ENCODE measurements at places on chromosomes 2 and 18.
A peak's percentile ranks its signal among the peaks of the same experiment; 100 is the strongest.

DNA sequence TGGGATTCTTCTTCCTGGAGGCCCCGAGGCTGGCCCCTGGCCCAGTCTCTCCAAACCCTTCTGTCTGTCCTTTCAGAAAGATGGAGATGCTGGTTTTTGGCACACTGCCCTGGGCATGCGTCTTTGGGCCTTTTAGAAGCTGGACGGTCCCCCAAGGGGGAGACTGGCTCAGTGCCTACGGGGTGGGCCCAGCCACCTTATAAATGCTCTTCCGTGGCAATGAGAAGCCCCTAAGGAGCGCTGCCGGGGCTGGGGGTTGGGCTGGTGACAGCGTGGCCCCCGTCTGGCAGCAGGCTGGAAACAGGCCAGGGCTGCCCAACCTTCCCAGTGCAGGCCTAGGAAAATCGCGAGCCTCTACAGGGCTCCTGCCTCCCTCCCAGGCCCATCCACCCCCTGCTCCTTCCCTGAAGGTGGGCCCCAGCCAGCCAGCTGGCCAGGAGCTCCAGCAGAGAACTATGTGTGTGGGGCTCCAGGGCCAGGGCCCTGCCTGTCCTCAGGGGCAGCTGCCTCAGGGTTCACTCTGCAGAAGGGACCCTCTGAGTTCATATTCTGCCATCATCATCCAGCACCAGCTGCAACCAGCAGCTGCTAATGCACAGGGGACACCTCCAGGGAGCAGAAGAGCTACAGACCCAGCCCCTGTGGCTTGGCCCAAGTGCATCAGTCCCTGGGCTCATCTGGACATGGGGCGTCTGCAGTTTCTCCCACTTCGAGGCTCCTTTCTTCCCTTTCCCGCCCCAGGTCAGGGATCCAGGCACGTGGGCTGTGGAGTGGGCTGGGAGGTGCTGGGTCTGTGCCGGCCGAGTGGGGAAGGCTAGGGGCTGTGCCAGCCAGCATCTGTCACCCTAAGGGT lies 107.6 kb upstream of the OTOS start:
- DNase-seq = no peak

GRCh38 chr18:48124857-48125626 lies 194.6 kb upstream of the SMAD2 start:
- DNase-seq = peak; percentile 55

DNA sequence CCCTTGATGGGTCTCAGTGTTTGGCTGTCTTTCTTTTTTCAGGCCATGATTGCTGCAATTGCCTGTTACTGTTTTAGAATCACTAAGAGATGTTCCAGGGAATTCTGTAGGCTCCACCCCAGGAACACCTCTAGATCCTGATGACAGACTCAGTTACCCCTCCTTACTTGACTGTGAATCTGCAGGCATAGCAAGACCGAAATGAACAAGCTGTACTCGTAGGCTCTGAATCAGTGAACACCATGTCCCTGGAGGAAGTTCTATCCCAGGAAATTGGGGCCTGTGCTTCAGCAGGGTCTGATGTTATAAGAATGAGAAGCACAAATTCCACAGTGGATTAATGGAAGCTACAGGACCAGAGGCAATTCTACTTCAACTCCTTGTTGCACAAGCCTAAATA lies 148.6 kb downstream of the COPS8 start:
- DNase-seq = no peak

DNA sequence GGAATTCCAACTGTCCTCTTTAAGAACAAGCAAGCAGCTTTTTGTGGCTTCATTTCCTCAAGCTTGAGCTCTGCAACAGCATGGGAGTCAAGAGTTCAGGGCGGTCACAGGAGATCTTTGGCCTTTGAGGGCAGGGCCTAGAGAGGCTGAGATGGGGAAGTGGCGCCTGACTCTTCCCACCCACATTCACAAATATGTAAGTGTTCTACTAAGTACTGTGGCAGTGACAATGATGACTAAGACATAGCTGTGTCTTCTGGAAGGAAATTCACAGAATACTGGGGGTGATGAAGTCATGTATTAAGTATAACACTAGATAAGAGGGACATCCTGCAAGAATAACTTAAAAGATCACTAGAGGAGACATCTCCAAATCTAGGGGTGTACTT lies 15.0 kb downstream of the RND3 start:
- DNase-seq = no peak

DNA sequence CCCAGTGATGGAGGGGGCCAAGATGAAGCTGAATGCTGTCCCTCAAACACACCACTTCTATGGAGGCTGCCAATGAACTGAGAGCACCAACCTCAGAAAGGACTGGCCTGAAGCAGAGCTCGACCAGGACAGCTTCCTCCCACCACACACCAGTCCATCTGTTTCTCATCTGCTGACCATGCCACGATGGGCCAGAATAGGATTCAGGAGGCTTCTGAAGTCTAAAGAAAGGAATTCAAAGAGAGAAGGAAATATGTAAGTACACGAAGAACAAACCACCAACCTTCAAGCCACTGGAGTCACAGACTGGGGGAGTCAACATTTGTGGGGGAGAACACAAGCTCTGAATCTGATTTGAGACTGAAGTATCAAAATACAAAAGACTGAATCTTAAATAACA lies 157.6 kb upstream of the CCDC68 start:
- no peak for DNase-seq

DNA sequence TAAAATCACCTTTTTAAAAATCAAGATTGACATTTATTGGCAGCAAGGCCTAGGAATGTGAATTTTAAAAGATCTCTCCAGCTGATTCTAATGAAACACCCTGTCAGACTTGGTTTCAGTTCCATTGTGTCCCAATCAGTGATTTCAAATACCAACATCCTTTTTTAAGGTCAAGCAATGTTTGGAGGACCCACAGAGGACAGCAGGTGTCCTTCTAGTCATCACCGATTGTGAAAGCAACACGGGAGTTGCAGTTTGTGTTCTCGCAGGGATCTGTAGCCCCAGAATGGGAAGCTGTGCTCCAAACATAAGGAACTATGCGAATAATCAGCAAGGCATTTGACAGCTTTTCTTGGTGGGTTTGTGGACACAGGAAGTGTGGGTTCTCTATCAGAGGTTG lies 4.5 kb upstream of the KIDINS220 start:
- no peak for DNase-seq

GRCh38 chr18:8019600-8019999 lies 452.5 kb downstream of the PTPRM start:
- no peak for DNase-seq

DNA sequence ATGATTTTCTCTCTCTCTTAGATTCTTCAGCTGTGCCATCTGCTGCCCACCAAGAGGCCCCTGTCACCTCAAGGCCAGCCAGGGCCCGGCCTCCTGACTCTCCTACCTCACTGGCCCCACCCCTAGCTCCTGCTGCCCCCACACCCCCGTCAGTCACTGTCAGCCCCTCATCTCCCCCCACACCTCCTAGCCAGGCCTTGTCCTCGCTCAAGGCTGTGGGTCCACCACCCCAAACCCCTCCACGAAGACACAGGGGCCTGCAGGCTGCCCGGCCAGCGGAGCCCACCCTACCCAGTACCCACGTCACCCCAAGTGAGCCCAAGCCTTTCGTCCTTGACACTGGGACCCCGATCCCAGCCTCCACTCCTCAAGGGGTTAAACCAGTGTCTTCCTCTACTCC lies 9.4 kb upstream of the GMPPA start:
- DNase-seq = no peak

DNA sequence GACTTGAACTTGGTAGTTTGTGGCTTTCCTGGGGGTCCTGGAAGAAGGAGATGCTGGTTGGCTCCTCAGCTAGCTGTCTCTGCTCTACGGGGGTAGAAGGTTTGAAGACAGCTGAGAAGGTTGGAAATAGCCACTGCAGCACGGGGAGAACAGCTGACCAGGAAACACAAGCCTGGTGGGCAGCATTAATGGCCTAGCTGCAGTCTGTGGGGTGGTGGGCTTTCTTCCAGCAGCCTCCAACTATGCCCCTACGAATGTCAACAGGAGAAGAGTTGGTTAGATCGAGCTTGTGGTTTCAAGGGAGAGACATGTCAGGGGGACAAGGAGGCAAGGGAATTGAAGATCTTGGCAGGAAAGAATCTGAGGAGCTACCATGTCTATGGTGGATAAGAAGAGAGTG lies 38.9 kb downstream of the PMAIP1 start:
- no peak for DNase-seq

DNA sequence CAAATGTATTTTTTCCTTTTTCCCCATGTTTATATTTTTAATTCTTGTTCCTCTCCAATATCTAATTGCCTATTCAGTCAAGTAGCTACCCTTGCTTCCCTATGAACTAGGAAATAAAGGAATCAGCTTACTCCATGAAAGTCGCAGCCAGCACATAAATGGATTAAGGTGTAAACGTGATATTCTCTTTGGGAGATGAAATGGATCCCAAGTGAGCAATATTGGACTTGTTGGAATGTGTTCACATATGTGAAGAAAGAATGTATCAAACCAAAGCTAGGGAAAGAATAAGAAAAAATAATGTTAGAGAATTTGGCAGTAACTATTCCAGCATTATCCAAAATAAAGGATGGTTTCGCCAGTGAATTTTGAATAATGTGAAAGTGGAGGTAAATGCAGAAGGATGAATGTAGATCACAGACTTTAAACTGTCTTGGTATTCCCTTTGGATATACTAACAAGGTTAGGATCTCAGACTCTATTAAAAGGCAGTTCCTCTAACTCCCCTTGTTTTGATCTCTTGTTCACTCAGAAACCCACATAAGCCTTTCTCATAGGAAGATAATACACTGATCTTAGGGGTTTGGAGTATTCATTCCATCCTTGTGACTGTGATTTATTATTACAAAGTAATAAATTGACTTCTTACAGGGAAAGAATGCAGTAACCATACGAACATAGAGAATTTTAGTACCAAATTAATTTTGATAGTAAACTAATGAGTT lies 208.1 kb downstream of the BABAM2 start:
- DNase-seq = no peak

DNA sequence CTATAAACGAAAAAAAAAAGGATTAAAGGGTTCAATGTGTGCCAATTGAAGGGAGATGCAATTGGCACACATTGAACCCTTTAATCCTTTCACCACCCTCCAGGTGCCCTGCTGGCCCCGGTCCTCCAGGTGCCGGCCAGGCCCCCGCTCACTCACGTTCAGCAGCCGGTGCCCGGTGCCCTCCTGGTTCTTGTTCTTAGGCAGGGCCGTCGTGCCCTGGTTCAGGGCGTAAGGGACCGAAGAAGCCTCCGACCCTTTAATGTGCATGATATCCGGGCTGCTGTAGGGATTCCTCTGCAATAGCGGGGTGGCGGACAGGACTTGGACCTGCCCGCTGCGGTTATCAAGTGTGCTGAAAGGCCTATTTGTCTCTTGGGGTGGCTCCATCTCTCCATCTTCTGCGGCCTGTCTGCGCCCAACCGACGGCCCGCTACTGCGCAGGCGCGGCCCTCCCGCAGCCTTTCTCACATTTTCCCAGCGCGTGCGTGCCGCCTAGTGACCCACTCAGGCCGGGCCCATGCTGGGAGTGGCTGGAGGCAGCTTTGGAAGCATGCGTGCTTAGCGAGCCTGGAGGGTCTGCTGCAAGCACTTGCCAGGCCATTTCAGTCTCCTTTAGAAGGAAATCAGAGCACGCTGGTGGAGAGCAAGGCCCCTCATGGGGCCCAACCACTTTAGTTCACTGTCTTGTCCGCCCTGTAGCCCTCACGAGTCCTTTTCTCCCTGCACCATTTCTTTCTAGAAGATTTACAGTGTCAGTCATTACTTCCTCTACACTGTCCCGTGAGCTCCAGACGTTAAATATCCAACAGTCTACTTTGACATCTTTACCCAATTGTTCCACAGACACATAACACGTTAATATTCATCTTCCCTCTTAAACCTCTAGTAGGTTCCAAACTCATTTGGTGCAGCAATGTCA lies 24.3 kb downstream of the TMEM237 start:
- no peak for DNase-seq

GRCh38 chr2:148989882-148990493 lies 48.5 kb upstream of the LYPD6B start:
- DNase-seq = peak; percentile 41

DNA sequence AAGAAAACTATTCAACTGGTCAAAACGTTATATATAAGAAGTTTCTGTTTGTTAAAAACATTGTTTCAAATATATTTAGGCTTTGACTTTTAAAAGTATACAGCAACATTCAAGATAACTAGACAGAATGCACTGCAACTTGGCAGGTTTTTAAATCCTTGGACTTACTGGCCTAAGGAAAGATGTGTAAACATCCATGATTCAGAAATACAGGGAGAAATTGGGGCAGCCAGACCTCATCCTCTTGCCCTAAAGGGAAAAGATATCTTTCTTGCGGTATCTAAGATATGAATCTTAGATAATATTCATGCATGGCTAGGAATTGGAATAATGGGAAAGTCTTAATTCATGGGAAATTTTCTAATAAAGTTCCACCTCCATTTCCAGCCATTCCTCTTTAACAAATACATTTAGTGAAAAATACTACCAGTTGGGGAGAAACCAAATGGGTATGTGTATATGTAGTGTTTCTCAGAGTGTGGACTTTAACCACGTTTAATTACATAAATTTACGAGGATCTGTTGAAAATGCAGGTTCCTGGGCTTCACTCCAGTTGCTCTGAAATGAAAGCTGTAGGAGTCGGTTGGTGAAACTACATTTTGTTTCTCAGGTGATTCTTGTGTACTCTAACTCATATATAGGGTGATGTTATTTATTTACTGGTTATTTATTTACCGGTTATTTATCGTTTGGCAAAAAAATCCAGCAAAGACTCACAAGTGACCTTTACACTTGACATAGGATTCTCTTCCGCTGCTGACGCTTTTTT lies 587 bp upstream of the TANK start:
- DNase-seq = no peak

DNA sequence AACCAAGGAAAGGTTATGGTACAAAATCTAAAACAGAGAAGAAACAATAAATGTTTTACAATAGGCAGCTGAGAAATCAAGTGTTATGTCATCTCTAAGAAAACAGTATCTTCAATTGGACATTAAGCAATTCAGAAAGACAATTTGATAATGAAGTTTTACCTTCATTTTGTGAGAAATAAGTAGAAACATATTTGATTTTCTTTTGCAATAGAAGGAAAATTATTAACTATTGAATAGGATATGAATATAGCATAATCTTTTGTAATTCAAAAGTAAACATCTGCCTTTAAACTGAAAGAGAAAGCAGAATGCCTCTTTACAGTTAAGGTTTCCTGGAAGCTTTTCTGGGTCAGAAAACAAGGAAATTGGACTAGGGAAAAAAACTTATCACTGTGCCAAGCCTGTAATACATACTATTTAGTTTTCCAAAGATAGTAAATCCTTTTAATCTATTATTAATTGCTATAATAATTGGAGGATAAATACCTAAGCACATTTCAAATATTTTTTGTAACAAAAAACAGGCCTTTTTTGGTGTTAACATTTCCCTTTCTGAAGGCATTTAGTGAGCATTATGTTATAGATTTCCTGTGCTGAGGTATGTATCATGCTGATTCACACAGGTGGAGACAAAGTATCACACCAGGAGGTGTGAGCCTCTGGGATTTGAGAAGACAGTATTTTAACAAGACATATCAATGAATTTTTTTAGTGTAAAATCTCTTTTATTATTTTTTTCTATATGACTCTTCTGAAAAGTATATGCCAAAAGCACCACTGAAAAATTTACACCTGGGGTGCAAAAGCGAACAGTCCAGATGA lies 947.0 kb upstream of the CDH2 start:
- no peak for DNase-seq

- no peak for DNase-seq
These were observed 173.8 kb downstream of the TRIB2 start for GRCh38 chr2:12890481-12890991.
